ENCODE measurements at places on chromosomes 16 and 17.

- peak; percentile 65 for DNase-seq
These were observed 973 bp upstream of the UBTF start for GRCh38 chr17:44220213-44221083.

DNA sequence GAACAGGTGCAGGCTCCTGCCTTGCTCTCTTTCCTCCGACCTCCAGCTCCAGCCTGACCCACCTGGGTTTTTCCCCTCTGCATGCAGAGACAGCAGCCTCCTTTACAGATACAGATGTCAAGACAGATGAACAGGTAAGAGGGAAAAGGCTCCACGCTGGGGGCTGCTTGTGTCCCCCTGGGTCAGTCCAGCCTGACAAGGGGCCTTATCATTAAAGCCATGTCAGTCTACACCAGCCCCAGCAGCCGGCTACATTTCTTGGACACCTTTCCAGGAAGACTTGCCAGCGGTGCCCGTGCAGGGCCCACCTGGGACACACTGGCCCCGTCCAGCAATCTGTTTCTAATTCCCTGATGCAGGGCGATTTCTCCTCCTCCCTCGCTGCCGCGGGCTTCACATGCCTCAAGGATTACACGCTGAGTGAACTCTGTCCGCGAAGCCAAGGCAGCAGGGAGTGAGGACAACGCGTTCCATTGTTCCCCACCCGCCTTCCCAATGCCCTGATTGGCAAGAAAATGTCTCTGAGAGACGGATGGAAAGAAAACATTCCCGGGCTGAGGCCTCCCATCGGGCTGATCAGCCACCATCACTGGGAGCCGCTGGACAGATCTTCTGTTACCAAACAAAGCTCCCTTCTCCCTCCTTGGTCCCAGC, 184.7 kb downstream of the C16orf95 start:
- no peak for DNase-seq

- no peak for DNase-seq
These were observed 6.4 kb upstream of the MT1B start for GRCh38 chr16:56645311-56645710.

- no peak for DNase-seq
These were observed 2112.8 kb downstream of the TP53TG3F start for GRCh38 chr16:35572186-35572585.

DNA sequence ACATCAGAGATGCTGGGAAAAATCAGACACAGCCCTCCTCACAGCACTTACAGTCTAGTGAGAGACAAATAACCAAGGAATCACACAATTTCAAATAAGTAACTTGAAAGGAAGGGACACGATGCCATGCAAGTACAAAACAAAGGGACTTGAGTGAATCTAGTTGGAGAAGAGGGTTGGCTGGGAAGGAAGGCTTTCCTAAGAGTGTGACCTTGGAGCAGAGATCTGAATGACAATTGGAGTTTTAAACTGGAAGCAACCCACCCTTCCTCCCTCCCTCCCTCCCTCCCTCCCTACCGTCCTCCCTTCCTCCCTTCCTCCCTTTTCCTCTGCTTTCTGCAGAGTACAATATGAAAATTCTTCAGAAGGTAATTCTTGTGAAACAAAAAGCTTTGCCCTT, 31.1 kb downstream of the ADAMTS18 start:
- no peak for DNase-seq

GRCh38 chr17:65193716-65194293, 56.6 kb downstream of the RGS9 start:
- no peak for DNase-seq

- DNase-seq = no peak
These were observed 14.7 kb downstream of the AIPL1 start for GRCh38 chr17:6420173-6420641.

DNA sequence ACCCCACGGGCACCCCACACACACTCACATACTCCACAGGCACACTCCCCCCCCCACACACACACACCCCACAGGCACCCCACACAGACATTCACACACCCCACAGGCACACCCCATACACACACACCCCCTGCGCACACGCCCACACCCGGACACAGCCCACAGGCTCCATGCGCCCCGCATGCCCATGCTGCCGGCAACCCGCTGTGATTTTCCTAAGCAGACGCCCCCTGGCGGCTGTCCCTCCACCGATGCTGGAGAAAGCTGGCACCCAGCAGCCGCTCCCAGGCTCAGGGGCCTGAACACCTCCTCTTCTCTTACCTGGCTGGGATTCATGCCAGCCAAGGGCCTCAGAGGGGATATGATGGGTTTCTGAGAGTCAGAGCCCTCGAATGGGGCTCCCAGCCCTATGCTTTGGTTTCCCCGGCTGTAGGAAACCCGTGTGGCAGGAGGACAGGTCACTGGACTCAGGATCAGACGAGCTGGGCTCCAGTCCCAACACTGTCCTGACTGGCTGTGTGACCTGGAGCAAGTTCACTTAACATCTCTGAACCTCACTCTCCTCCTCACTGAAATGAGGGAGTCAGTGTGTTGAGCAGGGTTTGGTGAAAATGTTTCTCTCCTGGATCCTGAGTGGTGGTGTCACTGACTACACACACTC, 19.6 kb upstream of the TNFRSF13B start:
- peak; percentile 86 for DNase-seq

GRCh38 chr17:65228287-65228686, 91.1 kb downstream of the RGS9 start:
- no peak for DNase-seq

DNA sequence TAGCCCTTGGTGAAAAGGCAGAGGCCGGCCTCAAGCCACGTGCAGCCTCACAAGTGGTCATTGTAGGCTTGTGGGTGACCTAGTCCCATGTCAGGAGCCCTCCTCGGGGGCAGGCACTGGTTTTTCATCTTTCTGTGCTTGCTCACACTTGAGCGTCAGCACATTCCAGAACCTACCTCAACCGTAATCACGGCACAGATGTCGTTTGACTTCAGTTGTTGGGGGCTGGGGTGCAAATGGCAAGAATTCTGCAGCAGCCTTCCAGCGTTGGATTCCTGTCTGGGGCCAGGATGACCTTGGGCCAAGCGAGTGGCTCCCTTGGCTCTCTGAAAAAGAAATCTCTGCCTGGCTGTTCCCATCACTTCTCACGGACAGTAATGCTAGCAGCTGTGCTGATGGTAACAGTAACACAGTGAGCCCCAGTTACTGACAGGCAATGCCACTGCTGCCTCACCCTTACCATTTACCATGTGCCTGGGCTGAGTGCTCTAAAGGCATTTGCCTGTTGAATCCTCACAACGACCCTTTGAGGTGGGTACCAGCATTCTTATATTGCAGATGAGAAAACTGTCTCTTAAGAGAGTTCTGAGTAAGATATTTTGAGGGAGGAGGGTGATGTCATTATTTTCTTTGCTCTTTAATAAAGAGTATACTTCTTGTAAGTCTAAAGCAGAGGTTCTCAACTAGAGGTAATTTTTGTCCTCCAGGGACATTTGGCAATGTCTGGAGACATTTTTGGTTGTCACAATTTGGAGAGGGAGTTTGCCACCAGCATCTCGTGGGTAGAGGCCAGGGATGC, 46.5 kb downstream of the KSR1 start:
- DNase-seq = peak; percentile 94

DNA sequence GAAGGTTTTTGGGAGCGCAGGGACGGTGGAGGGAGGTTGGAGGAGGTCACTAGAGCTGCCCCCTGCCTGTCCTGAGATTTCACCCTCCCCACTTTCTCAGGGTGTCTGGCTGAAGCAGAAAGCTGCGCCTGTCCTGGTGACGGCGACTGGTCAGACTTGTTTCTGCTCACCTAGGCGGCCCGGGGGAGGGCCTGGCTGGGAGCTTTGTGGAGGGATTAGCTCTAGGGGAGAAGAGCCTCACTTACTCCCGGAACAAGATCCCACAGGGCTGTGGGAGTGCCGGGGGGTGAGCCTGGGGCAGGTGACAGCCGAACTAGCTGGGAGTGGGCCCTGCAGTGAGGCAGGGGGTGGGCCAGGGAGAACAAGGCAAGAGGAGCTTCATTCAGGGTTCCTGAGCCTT, 11.5 kb downstream of the NHERF1 start:
- DNase-seq = peak; percentile 92

GRCh38 chr16:10971560-10971961, 27.2 kb downstream of the CLEC16A start:
- DNase-seq = peak; percentile 40

GRCh38 chr16:85698935-85699558, 10.3 kb upstream of the GINS2 start:
- DNase-seq = no peak
